Natural killer cell (primary cell): ENCODE measurements at places on chromosomes 6 and 20. TPM values are rescaled to one million over a fixed set of nuclear protein-coding genes. Genes with fewer than 3 reads are reported as not detected.

GRCh38 chr6:111745636-111746035, 127.6 kb downstream of the FYN start:
- no peak for DNase-seq

GRCh38 chr20:40962733-40963504, 65.7 kb upstream of the TOP1 start:
- peak; percentile 85 for DNase-seq

- DNase-seq = no peak
Measured at GRCh38 chr6:42915732-42916131, at the start of gene PTCRA. PTCRA (plus strand) TSS chr6:42916053; CDS start chr6:42916070, 17 bp downstream.

DNA sequence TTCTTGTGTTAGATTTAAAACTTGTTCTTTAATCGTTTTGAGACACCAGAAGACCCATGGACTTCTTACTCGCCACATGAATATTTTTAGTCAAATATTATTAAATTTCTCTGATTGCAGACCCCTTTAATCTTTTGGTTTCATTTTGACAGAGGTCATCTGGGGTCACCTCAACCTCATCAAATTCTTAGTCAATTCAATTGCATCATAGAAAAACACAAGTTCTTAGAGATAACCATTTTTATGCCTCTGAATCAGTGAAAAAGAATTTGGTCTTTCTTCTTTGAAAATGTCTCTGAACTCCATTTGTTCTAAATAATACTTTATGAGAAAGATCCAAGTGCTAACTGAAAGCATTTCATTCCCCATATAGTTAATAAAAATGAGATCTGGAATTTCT, 55.2 kb upstream of the CBLN4 start:
- DNase-seq = no peak

- DNase-seq = no peak
Measured at GRCh38 chr6:137676888-137677287, 182.7 kb upstream of the OLIG3 start.

GRCh38 chr6:168169624-168170023, 90.6 kb upstream of the FRMD1 start:
- DNase-seq = no peak

- peak; percentile 15 for DNase-seq
Measured at GRCh38 chr20:34302312-34302722, 838 bp downstream of the AHCY start.

GRCh38 chr6:19892260-19892659, 55.1 kb downstream of the ID4 start:
- DNase-seq = no peak

- no peak for DNase-seq
Measured at GRCh38 chr6:111231090-111231459, 143.8 kb downstream of the SLC16A10 start.

The LRRC73 gene
- 0.45 TPM for total RNA-seq

The ENPP5 gene
- 9.6 TPM for total RNA-seq

The NINL gene
- 3.1 TPM for total RNA-seq

The BPIFB4 gene
- total RNA-seq = not detected
